ENCODE measurements at places on chromosomes 7 and 10. TPM values are rescaled to one million over a fixed set of nuclear protein-coding genes. Genes with fewer than 3 reads are reported as not detected.
A peak's percentile ranks its signal among the peaks of the same experiment; 100 is the strongest.

The GTF2IRD1 gene
- 63.6 TPM for total RNA-seq

The OPALIN gene
- not detected for total RNA-seq

The CYP3A5 gene
- 0.38 TPM for total RNA-seq

- H3K4me3 ChIP-seq = no peak overlapping the region
- no peaks in the 10 kb centered on the region for H3K4me1 ChIP-seq
- no peak for DNase-seq
- no peaks in the 10 kb centered on the region for H3K27me3 ChIP-seq
- no peak overlapping the region for H3K27ac ChIP-seq
- no peaks in the 10 kb centered on the region for H3K36me3 ChIP-seq
Measured at GRCh38 chr7:142670511-142670910, 78.8 kb upstream of the PRSS1 start.

DNA sequence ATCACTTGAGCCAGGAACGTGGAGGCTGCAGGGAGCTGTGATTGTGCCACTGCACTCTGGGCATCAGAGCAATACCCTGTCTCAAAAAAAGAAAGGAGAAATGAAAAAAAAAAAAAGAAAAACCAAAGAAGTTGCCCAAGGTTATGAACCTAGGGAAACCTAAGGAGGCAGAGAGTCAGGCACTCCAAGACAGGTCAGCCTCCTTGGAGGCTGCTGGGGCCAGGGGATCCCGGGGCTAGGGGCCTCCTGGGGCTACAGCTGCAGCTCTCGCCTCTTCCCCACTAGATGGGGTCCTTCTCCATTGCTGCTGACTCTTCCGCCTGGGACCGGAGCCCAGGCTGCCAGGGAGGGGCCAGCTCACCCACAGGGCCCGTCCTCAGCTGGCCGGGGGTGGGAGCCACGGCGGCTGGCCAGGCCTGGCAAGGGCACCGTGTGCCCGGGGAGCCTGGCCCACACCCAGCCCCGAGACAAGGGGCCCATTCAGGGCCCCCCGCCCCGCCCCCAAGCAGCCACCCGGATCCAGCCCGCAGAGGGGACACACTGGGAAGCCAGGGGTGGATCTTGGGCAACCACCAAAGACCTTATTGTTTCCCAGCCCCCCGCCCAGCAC is 1.7 kb upstream of the SPACDR start:
- no peak overlapping the region for H3K4me3 ChIP-seq
- no peak overlapping the region for H3K27ac ChIP-seq
- H3K36me3 ChIP-seq = peaks cover 16% of the 10 kb centered on the region
- DNase-seq = peak; percentile 87
- no peaks in the 10 kb centered on the region for H3K4me1 ChIP-seq

- no peaks in the 10 kb centered on the region for H3K36me3 ChIP-seq
- H3K4me3 ChIP-seq = no peak overlapping the region
- H3K27ac ChIP-seq = no peak overlapping the region
- H3K4me1 ChIP-seq = no peaks in the 10 kb centered on the region
- H3K27me3 ChIP-seq = no peaks in the 10 kb centered on the region
Measured at GRCh38 chr10:114220281-114220680, 18.8 kb upstream of the VWA2 start.
